ENCODE measurements at places on chromosomes 7 and 10.

GRCh38 chr10:62866451-62866850 lies 50.3 kb upstream of the EGR2 start:
- DNase-seq, result no peak

- no peak for DNase-seq
Observed at GRCh38 chr7:50272808-50273207, 31.7 kb upstream of the IKZF1 start.

DNA sequence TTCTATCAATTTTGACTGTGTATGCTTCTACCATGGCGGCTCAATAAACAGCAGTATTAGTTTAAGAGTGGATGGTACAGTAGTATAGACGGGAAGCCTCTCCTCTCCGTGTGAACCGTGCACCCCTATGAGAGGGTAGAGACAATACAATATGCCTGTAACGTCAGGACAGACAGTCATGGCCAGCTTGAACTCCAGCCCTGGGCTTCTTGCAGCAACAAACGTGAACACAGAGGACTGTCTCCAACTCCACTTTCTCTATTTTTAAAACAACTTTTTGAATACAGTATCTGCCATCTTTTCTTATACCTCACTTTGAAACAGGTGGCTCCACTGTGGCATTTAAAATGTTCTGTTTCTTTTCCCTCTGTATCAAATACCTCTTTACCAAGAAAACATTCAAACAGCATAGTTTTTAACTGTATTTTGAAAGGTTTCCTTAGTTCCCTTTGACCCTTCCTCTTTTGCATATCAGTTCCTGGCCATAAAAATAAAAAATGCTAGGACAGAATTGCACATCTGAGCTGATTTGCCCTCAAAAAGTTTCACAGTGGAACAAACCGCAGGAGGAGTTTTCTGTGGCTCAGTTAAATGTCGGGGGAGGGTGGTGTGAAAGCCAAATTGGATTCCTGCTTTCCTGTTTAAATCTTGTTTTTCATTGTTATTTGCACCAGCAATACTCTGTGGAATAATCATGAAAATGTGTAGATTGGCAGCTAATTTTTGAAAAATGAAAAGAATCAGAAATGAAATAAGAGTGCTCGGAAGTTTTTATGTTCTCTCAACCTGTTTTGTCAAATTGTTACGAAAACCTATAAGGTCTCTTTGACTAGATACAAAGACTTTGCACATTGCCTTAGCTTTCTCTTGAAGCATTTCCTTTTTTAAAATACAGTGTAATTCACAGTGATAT lies 8.0 kb downstream of the IKZF1 start:
- no peak for DNase-seq

GRCh38 chr10:21831986-21832820 lies 171.3 kb downstream of the DNAJC1 start:
- no peak for DNase-seq

DNA sequence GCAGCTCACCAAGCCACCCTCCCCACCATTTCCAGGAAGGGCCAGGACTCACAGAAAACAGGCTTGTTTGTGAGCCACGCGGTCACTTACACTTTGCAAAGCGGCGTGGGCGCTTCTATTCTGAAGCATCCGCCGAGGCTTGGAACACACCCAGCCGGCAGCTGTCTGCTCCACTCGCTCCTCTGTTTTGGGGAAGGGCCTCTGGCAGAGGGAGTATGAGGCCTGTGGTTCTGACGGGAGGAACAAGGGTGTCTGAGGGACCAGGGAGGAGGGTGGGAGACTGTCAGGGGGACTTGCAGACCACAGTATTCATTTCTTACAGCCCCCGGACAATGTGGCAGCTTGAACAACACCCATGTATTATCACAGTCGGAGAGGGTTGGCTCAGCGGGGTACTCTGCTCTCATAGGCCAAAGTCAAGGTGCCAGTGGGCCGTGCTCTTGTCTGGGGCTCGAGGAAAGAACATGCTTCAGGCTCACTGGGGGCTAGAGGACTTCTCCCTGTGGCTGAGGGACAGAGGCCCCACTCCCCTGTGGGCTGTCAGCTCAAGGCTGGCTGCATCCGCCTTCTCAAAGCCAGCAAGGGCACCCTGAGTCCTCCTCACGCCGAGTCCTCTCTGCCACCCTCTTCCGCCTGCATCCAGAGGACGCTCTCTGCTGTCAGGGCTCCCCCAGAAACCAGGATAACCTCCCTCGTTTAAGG lies 60.4 kb upstream of the FAM20C start:
- no peak for DNase-seq

GRCh38 chr7:128920913-128921582 lies 10.5 kb upstream of the KCP start:
- no peak for DNase-seq

DNA sequence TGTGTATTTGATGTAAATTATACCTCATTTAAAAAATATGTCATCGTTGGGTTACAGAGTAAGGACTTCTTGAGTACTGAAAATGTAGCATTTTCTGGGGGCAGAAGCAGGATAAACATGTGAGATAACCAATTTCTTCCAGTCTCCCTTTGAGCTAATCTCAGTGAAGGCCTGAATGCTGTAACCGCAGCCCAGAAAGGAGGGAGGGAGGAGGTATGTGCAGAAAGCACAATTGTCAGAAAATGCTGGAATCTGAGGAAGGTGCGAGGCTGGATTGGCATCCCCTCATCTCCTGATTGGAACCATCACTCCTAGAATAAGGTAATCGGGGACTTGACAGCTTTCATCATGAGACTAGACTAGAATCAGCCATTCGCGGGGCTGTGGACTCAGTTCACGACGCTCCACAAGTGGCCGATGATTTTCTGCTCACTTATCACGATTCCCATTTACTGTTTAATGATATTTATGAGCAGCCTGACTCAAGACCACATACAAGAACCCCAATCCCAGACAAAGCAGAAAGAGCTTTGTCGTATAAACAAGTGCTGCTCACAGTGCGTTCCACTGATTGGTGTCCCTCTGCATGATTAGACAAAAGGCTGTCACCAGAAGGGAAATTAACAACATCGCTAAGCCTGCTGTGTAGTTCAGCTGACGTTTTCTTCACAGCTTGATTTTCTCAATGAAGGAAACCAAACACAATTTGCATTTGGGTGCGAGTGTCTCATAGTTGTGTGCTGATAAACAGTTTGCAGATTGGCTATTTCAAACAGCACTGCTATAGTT lies 93.2 kb downstream of the SVIL start:
- no peak for DNase-seq

Measured in stimulated activated effector memory CD8-positive, alpha-beta T cell treated with anti-CD3 and anti-CD28 coated beads, Interleukin-12 subunit alpha, Interleukin-12 subunit beta, amount 100 ng/mL, for 72 hours (primary cell).